ENCODE measurements at places on chromosomes 11 and 22.

DNA sequence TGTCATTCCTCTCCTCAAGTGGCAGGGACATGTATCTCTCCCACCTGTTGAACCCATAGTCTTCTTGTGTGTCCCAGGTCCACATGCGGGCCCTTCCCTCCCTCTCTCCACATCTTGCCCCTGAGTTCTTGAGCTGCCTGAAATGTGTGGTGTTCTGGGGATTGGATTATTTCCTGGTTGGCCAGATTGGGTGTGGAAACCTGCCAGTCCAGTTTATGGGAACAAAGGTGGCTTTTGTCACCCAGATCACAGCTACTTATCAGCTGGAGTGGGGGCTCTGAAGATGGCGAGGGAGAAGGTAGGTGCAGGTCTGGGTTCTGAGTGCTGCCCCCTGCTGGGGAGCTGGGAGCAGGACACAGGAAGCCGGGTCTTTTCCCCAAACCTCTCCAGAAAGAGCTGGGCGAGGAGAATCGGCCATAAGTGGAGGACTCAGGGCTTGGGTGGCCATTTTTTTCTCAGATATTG, 14.2 kb downstream of the DTX4 start:
- DNase-seq: no peak

GRCh38 chr11:98772893-98773292, 247.9 kb upstream of the CNTN5 start:
- DNase-seq: no peak

- no peak for DNase-seq
Observed at GRCh38 chr11:132878111-132878510, 654.2 kb downstream of the OPCML start.

GRCh38 chr11:17601256-17601671, 54.2 kb downstream of the OTOG start:
- DNase-seq: no peak

DNA sequence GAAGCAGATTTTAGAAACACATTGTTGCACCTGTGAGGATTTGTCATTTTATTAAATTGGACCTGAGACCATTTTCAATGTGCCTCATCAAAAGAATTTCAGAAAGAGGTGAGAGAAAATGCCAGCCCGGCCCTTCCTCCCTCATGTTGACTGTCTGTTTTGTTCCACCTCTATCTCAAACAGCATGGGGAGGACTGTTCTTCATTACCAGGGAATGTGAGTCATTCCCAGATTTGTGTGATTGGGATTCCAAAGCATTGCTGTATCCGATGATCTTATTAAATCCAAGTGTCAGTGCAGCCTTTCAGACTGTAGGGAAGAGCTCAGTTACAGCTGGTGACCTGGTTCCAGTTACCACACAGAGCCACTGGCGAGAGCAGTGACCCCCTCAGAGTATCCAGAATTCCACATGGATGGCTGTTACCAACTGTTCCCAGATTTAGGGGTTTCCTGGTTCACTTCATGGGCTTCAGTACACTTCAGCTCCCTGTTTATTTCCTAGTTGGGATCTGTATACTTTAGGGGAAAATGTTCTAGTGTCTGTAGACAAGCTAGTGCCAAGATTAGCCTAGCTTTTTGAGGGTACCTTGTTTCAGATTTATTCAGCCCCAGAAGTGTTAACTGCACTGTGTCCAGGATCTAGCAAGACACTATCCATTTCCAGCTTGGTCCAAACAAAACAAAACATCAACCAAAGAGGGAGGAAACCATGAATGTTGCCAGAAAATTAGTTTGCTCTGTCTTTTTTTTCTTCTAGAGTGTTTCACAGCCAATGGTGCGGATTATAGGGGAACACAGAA, 20.9 kb downstream of the KREMEN1 start:
- DNase-seq: no peak

DNA sequence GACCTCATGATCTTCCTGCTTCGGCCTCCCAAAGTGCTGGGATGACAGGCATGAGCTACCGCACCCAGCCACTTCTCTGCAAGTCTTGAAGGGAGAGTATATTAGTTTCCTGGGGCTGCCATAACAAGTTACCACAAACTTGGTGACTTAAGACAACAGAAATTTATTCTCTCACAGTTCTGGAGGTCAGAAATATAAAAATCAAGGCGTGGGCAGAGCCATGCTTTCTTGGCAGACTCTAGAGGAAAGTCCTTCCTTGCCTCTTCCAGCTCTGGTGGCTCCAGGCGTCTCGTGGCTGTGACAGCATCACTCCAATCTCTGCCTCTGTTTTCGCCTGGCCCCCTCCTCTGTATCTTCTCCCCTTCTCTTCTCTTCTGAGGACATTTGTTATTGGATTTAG, 110.2 kb upstream of the NAV2 start:
- DNase-seq: no peak

DNA sequence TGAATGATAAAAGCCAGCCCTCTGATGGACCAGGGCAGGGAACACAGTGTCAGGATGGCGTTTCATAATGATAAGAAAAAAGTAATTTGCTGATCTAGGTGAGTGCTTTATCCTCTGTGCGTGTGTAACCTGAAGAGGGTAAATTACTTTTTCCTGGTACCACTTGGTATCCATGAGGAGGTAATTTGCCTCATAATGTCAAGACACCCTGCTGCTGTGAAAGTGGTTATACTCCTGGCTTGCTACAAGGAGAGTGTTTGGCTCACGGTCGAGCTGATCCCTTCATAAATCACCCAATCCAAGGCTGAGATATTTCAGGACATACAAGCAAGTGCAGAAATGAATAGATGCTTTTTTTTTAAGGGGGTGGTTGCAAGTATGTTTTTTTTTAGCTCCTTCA, 207.2 kb upstream of the PGR start:
- DNase-seq: no peak
